ENCODE measurements at places on chromosomes 16 and 17.

- no peak for DNase-seq
Measured at GRCh38 chr17:82938486-82938872, 98.7 kb upstream of the ZNF750 start.

- peak; percentile 81 for DNase-seq
Measured at GRCh38 chr17:69960755-69961154, 114.3 kb upstream of the KCNJ16 start.

DNA sequence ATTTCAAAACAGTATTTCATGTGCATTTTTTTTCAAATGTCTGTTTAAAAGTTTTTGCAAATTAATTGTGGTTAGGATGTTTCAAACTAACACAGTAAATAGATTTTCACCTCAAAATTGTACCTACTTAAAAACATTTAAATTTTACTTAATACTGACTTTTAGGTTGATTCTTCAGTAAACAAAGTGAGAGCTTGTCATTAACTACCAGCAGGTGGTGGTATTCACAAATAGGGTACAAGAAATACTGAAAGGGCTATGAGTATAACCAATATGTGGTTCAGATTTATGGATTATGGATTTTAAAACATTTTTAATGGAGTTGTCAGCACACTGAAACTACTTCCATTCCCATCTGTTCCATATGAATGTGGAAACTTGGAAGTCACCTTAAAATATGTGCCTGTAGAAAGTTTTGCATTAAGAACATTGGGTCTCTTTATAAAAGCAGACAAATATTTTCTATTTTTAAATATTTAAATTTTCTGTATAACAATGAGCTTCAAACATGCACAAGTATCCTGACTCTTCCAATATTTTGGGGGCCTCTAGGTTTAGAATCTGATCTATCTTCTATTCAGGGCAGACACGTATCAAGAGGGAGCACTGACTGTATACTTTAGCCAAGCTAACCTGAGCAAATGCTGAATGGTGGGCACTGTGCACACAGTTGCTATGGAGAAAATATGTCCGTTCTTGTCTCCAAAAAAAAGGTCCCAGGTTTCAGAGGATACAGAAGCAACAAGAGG, 155.6 kb downstream of the SNX11 start:
- no peak for DNase-seq

DNA sequence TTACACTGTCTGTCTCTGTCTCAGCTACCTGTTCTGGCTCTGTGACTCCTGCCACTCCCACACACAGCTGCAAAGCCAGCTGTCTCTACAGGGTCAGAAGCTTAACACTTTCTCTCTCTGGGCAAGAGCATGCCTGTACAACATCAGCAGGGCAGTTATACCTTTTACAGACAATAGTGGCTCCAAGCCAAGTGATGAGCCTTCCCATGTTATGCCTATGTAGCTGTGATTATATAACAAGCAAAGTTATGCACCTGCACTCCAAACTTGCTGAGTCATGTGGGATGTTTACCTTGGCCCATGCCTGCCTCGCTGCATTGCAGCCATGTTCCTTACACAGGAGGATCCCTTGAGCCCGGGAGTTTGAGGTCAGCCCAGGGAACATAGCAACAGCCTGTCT, 31.8 kb upstream of the APPBP2 start:
- no peak for DNase-seq

DNA sequence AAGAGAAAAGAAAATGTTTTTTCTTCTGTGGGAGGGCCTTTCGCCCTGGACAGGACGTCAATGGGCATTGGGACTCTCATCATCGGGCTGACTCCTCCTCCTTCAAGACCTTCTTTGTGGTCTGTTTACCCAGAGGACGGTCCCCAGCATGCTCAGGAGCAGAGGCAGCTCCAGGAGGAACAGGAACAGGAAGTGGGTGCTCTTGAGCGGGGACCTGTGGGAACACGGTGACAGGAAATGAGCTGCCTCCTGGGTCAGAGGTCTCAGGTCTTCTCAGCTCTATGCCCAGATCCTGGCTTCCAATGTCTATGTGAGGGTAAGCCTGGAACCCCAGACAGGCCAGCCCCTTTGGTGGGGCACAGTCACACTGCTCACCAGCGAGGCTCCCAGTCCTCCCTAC, 12.2 kb downstream of the CD300LD start:
- no peak for DNase-seq

DNA sequence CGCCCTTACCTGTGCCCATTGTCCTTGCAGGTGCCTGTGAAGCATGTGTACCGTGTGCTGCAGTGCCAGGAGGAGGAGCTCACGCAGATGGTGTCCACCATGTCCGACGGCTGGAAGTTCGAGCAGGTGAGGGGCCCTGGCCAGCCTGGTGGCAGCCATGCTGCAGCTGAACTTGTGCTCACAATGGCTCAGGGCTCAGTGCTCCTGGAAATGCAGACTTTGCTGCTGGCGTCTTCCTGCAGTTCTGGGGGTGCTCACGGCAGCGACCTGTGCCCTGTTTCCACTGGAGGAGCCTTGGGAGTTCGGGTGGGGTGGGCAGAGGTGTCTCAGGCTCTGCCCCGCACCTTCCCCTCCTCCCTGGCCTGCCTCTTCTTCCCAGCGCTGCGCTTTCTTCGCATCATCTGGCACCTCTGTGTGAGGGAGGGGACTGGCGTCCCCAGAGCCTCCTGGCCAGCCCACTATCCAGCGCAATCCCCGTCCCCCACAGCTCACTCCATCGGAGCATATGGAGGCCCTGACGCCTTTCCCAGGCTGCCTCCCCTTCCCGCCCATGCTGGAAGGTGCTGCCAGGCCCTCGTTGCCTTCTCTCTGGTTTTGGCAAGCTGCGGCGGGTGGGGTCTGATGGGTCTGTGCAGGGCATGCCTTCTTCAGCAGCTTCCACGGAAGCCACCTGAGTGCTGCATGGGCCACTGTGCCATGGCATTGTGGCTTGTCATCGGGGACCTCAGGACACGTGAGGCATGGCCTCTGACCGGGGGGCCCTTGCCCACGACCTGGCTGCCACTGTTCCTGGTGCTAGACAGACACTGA, 17.7 kb downstream of the KCTD5 start:
- no peak for DNase-seq

DNA sequence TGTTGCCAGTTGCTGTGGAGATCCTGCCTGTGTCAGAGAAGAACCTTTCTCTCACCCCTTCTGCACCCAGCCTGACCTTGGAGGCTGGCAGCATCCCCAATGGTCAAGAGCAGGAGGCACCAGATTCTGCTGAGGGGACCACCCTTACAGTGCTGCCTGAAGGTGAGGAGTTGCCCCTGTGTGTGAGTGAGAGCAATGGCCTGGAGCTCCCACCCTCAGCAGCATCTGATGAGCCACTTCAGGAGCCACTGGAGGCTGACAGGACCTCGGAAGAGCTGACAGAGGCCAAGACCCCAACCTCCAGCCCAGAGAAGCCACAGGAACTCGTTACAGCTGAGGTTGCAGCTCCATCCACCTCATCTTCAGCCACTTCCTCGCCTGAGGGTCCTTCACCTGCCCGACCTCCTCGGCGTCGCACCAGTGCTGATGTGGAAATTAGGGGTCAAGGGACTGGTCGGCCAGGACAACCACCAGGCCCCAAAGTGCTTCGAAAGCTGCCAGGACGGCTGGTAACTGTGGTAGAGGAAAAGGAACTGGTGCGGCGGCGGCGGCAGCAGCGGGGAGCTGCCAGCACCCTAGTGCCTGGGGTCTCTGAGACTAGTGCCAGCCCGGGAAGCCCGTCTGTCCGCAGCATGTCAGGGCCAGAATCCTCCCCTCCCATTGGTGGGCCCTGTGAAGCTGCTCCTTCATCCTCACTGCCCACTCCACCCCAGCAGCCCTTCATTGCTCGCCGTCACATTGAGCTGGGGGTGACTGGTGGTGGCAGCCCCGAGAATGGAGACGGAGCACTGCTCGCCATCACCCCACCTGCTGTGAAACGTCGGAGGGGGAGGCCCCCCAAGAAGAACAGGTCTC, 10.2 kb upstream of the PHKG2 start:
- DNase-seq = no peak

DNA sequence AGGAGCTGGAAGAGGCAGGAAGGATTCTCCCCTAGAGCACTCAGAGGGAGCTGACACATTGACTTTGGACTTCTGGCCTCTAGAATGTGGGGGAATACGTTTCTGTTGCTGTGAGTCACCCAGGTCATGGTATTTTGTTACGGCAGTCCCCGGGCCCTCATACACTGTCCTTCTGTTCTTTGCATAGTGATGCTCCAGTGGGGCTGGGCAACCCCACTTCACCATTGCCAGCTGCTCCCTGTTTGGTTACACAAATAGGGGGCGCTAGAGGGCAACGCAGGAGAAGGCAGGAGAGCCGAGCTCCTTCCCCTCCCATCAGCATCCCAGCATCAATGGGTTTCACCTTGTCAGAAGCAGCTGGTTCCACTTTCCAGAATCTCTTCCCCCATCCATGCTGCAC, 257.7 kb upstream of the FOXF1 start:
- DNase-seq = peak; percentile 32

DNA sequence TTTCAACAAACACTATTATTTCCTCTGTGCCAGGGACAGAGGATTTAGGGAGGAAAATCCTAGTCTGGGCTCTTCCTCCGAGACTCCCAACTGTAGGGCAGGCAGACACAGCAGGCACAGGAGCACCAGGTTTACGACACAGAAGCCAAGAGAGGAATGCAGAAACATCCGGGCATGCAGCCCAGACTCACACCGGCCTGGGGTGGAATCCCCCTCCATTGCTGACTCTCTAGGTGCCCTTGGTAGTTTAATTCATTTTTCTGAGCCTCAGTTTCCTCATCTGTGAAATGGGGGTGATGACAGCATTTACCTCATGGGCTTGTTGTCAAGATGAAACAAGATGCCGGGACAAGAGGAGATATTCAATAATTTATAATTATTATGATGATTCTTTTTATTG, 14.9 kb downstream of the CA4 start:
- DNase-seq = no peak

GRCh38 chr16:86353948-86354347, 156.4 kb upstream of the FOXF1 start:
- DNase-seq = no peak

DNA sequence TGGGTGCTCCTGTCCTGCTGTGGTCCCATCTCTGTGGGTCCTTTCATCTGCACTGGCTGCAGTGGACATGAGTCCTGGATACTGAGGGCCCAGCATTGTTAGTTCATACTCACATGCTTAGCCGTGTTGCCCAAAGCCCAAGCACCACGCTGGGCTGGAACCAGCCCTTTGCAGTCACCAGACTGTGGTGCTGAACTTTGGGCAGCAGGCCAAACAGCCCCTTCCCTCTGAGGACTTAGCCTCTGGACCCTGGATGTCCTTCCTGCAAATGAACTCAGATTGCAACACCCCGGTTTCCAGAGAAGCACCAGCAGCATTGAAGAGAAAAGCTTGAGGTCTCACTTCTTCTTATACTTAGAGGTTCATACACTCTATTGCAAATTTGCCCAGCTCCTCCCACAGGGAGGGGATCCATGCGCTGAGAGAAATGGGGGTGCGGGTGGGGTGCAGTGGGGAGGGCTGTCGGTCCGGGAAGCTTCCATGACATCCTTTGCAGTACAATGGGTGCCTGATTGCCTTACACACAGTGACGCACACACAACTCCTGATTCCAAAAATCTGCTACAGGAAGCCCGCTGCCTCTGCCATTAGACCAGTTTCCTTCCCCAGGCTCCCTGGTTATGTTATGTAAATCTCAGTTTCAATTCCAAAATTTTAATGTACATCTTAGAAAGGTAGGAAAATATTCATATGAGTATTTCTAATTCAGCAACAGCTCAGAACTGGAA, 65.8 kb downstream of the RGS9 start:
- no peak for DNase-seq

DNA sequence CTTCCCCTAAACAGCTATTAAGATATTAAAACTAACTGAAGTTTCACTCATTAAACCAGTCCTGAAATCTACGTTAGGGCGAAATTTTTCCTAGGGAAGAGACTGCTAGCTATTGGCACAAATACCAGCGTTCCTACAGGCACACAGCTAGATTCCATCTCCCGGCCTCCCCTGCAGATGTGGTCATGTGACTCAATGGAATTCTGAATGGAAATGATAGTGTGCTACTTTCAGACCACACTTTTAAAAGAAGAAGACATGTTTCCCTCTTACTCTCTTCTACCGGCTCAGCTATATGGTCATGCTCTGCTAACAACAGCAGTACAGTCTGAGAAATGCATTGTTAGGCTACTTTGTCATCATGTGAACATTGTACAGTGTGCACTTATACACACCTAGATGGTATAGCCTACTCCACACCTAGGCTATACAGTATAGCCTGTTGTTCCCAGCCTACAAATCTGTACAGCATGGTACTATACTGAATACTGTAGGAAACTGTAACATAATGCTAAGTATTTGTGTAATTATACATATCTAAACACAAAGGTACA, 31.4 kb downstream of the OGFOD1 start:
- no peak for DNase-seq

- DNase-seq = no peak
Measured at GRCh38 chr16:86447228-86447627, 63.1 kb upstream of the FOXF1 start.

GRCh38 chr16:3193221-3194212, 5.5 kb downstream of the OR1F1 start:
- no peak for DNase-seq

DNA sequence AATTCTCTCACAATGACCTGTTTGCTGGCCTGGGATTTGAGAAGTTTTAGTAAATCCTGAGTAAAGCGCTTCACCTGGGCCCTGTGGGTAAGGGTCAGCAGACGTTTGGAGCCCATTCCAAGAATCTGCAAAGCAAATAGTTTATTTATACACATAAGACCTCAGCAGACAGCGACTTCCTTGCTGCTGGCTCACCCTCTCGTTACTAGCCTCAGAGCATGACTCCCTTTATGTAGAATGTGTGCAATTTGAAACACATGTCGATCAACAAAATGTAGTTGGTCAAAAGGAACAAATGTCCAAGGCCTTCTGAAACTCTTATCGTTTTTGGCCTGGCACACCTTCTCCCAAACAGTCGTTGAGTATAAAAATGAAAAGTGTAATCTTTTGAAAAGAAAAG, 31.3 kb downstream of the MARF1 start:
- DNase-seq = no peak

GRCh38 chr16:4123616-4124300, 7.5 kb upstream of the ADCY9 start:
- no peak for DNase-seq

DNA sequence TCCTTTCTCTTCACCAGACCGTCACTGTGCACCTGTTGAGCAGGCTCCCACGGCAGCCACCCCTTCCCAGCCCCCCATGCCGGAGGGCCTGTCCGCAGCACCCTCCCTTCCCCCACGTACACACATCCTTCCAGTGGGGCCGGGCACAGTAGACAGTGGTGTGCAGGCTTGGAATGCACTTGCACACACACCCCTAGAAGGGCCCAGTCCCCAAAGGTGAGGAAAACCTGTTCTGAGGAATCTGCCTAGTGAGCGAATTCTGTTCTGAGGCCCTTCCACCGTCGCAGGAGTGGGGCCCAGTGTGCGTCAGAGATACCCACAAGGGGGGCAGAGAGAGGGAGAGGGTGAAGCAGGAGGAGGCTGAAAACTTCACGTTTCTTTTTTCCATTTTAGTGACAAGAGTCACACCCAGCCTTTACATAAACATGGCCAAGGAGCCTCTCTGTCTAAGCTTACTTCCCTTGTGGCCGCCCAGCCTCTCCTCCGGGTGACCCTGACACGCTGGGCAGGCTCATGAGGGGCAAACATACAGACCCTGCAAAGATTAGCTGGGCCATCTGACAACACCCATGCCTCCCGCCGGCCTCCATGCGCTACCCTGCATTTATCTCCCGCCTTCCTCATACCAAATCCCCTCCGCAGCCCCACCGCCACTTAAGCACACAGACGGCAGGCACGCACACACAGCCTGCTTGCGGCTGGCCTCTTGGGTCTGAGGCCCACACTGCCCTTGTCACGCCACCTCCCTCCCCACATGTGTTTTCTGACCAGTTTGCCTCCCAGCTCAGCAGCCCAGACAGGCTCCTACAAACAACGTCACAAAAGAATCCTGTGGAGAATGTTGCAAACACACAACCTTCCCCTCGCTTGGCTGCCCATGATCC, 1.8 kb downstream of the ZBTB4 start:
- peak; percentile 69 for DNase-seq
